Inflammatory macrophage treated with lipopolysaccharide for 1 hour (primary cell): ENCODE measurements at places on chromosomes 2 and 18.

DNA sequence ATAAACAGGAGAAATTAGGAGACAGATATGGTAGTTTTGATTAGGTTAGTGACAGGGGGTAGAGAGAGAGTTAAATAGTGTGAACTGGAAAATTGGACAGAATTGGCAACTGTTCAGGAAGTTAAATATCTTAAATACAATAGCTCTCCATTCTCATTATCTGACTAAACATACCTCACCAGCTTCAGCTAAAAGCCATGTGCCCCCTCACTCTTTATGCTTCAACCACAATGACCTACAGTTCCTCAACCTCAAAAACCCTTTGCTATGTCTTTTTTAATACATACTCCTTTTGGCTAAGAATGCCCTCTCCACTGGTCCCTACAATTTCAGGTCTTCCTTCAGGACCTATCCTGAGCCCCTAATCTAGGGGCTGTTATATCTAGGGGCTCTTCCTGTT lies 740.2 kb upstream of the ZEB2 start:
- DNase-seq: no peak

GRCh38 chr2:67399831-67400489 lies 2.8 kb downstream of the ETAA1 start:
- no peak for DNase-seq

DNA sequence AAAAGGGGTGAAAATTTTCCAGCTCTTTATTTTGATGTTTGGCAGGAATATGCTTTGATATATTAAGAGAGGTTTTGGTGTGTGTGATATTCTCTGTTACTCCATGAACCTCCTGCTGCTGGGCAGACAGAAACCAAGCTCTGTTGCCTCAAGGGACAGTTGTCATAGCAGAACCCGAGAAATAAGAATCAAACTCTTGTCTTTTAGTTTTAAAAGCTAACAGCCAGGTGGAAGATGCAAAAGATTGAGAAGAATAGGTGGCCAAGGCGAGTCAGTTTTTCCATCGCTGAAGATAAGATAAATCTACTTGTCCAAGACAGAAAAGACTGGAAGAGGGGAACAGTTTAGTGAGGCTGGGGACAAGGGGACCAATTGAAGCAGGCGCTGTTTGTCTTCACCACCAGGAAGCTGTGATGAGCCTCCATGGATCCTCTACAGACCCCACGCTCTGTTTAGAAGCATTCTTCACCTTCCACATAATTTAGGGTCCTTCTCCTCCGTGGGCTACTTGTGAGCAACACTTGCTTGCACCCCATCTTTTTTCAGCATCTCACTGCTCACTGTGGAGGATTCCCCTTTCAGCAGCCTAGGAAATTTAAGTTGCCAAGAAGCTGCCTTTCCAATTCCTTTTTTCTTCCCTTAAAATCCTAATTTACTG lies 23.9 kb downstream of the PMAIP1 start:
- no peak for DNase-seq

DNA sequence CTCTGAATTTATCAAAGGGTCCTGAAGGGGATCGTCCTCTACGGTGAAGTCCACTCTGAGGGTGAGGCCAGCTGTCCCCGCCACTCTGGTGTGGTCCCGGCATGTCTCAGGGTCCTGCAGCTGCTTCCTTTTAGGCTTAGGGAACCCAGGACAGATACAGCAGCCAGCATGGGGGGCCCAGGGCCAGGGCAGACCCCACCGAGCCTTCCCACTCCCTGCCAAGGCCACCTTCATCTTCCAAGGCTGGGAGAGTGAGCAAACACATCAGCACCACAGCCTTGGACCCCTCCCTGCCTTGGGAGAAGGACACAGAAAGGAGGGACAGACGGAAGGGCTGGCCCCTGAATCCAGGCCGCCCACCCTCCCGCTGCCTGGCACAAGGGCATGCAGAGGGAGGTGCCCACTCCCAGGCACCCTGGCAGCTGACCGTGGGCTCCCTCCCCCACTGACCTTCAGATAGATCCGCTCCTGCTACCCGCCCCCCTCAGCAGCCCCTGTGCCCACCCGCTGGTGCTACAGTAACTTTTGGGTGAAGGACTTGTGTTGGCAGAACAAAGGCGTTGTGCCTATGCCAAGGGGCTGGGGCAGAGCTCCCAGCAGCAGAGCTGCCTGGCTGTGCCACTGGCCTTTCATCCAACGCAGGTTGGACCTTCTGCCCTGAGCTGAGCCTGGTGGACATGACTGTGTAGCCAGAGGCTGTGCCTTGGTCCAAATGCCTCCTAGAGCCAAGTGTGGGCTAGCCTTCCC lies 7.6 kb downstream of the CYP26B1 start:
- no peak for DNase-seq

DNA sequence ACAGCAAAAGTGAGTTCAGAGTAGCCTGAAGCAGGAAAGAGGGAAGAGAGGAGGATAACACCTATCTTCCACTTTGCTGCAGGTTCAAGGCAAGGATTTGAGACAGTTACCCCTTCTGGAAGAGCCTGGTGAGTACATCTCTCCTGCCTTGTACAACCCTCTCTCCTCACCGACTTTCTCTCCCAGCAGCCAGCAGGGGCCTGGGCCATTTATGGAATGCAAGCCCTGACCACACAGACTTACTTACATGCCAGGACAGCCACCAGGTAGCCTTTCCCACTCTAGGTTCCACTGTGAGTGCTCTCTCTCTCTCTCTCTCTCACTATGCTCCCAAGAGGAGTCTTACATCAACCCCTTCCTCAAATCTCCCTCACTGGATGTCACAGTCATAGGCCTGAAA lies 57.0 kb downstream of the BCL11A start:
- DNase-seq: no peak

GRCh38 chr2:219782737-219783348 lies 155.4 kb downstream of the SLC4A3 start:
- DNase-seq: no peak
